HEK293T (cell line): ENCODE measurements at places on chromosomes 11 and 22.

DNA sequence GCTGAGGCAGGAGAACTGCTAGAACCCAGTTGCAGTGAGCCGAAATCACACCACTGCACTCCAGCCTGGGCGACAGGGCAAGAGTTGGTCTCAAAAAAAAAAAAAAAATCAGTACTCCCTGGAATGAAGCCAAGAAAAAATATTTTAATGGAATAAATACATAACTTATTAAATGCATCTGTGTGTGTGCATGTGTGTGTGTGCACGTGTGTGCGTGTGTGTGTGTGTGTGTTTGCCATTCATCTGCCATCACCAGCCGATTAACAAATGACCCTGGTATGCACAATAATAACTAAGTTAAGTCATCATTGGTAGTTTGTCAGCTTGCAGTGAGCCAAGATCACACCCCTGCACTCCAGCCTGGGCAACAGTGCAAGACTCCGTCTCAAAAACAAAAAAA is 35.0 kb upstream of the SCGB1A1 start:
- DNase-seq = no peak

GRCh38 chr11:32184723-32185376 is 94.0 kb downstream of the RCN1 start:
- no peak for DNase-seq

DNA sequence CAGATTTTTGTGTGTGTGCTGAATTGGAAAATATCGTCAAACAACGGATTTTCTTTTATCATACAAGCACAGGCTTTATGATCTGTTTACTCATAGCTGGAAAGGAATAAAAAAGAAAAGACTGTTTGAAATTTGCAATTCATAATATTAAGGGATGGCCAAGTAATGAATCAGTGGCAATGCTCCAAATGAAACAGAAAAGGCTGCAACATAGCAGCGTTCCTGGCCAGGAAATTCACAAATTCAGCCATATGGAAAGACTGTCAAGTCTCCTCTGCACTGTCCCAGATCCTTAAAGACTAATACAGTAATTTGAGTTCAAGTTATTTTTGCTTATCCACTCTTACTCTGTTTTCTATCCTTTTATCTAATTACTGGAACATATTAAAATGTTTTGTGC is 98.2 kb downstream of the MSANTD4 start:
- DNase-seq = no peak

DNA sequence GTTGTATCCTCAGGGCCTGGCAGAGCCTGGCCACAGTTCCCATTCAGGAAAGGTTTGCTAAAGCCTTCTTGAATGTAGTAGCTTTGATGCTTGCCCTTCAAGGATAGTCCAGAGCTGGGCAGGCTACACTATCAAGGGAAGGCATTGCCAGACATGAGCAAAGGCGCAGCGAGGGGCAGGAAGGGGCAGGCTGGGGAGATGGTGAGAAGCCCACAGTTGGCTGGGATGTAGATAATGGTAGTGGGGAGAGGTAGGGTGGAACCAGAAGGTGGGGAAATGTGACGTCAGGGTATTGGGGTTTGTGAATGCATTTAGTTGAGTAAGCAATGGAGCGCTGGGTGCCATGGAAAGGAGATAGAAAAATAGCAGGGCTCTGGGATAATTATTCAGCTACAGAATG is 28.6 kb downstream of the LRRC32 start:
- DNase-seq = no peak

DNA sequence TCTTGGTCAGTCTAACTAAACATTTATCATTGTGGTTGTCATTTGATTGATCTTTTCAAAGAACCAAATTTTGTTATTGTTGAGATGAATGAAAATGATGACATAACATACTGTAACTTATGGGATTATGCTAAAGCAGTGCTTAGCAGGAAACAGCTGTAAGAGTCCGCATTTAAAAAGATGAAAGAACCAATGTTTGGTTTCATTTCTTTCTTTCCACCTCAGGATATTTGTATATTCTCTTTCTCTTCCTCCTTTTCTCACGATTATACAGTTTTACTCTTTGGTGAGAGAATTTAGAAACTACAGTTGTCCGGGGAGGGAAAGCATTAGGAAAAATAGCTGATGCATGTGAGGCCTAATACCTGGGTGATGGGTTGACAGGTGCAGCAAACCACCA is 23.1 kb downstream of the PIH1D2 start:
- DNase-seq = no peak

DNA sequence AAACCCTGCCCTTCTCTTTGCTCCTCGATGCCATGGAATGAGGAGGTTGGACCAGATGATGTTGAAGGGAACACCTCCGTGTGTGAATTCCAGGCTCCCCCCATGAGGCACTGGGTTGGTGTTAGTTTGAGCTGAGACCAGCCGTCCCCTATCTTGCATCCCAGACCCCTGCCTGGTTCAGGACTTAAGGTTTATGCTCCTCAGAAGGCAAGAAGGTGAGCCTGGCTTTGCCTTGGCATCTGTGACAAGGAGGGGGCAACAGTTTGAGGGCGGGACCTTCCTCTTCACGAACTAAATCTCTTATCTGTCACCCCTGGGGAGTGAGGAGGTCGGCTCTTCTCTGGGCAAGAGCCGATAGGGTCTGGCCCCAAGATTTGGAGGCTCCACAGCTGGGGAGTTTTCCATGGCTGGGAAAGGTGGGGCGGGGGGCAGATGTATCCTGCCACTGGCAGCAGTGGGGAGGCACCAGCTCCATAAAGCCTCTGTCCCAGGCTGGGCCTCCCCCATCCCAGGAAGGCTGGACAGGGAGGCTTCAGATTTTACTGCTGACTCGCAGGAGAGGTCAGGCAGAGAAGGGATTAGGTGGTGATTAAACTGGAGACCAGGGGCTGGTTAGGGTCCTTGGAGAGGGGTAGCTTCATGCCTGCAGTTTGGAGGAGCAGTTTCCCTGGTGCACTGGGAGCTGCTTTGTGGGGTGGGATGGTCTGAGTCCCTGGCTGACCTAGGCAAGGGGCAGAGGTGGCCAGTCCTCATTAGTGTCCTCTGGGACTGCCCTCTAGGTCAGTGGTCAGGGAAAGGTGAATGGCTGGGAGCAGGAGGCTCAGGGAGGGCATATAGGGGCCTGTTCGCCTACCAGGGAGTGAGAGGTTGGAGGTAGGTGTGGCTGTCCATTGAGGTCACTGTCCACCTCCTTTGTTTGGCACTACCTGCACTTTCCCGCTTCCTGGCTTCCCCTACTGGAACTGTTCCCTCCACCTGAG is 1.1 kb downstream of the SEC14L2 start:
- no peak for DNase-seq

- no peak for DNase-seq
These were observed 8.7 kb downstream of the DPP3 start for GRCh38 chr11:66488957-66489356.

- no peak for DNase-seq
These were observed 18.9 kb downstream of the CASP5 start for GRCh38 chr11:105004021-105004420.

DNA sequence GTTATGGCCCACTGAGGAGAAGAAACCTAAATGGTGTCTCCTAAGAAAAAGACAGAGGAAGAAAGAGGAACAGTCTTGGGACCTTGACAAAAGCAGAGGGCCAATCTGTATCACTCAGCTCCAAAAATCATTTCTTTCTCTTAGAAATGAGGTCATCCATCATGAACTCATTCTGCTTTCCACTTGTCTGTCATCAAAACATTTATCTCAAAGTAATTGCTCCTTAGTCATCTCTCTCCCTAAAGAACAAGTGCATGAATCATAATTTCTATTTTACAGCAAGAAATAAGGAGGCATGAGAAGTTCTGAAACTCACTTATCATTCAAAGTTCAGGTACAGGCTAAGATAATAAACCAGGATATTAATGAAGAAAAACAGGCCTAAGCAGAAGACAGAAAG is 375.6 kb downstream of the KCNA4 start:
- no peak for DNase-seq

- no peak for DNase-seq
These were observed 5.6 kb downstream of the AHNAK start for GRCh38 chr11:62540804-62541701.

GRCh38 chr11:2099516-2100349 is 39.5 kb downstream of the IGF2 start:
- DNase-seq = no peak

GRCh38 chr11:96050435-96051182 is 126.7 kb upstream of the MTMR2 start:
- no peak for DNase-seq

GRCh38 chr11:123173040-123173855 is 21.8 kb downstream of the CLMP start:
- no peak for DNase-seq

- DNase-seq = no peak
These were observed 29.8 kb upstream of the DDX10 start for GRCh38 chr11:108635106-108635505.

- no peak for DNase-seq
These were observed 205.5 kb upstream of the TMEM45B start for GRCh38 chr11:129610125-129610524.

- no peak for DNase-seq
These were observed 7.5 kb downstream of the ALG8 start for GRCh38 chr11:78131956-78132355.

DNA sequence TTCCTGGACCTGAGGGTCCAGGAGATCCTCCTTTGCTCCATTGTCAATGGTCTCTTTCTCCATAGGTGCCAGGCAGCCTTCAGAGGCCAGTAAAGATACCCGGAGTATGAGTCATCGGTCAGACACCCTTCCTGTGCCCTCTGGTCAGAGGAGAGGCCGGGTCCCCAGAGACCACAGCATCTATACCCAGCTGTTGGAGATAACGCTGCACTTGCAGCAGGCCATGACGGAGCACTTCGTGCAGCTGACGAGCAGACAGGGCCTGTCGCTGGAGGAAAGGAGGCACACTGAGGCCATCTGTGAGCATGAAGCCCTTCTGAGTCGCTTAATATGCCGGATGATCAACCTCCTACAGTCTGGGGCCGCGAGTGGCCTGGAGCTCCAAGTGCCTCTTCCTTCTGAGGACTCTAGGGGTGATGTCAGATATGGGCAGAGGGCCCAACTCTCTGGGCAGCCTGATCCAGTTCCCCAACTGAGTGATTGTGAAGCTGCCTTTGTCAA is at the start of gene ACCSL:
TSS of gene ACCSL (plus strand) at position 51 of the 501 bp plus-strand sequence. CDS start at position 107, 56 bp downstream.
- no peak for DNase-seq

DNA sequence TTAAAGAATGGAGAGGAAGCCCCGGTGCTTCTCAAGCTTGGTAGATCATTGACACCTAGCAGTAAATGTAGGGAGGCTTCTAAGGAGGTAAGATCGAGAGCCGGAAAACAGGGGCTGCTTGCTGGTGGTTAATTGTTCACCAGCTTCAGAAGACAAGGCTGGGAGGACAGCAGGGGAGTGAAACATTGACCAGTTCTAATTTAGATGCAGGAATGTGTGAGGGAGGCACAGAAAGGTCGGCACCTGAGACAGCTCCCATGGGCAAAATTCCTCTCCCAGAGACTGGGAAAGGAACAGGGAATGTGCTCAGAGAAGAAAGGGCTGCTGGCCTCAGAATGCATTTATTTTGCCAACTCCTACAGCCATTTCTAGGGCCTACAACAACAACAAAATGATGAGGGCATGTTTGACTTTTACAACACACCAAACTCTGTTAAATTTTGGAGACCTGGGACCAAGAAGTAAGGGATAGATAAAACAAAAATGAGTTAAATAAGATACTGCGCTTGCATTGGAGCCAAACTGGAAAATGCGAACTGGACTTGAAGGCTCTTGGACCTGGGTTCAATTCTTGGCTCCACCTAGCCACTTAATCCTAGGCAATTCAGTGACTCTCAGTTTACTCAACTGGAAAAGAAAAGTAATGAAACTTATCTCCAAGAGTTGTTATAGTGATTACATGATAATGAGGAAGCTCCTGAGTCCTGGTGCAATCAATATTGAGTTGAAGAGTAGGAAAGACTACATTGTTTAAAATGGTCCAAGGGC is 31.0 kb downstream of the FZD4 start:
- DNase-seq = no peak

DNA sequence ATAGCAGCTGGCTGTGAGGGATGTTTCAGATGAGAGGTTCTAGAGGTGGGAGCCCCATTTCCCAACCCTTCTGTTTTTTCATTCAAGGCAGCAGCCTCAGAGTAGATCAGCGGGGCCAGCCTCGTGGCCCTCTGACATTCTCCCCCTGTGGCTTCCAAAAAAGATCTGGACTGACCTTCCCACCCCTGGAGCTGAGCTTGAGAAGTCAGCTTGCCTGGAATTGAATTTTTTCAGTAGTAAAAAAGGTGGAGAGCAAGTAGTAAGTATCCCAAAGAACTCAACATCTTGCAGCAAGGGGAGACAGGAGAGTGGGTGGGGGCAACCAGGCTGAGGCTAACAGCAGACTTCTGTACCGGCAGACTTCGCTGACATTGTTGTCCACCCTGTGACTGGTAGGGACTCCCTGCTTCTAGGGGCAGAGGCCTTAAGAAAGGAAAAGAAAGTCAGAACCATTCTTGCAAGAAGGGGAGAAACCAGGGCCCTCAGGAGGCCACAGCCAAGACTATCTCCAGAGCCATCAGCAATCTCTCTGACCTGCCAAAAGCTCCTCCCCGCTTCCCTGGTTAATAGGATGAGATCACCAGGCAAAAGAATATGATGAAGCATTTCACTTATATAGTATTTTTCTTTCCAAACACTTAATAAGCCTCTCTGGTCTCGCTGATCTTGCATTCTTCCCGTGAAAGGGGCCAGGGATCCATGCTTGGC is 2.0 kb upstream of the GRIK4 start:
- DNase-seq = no peak

DNA sequence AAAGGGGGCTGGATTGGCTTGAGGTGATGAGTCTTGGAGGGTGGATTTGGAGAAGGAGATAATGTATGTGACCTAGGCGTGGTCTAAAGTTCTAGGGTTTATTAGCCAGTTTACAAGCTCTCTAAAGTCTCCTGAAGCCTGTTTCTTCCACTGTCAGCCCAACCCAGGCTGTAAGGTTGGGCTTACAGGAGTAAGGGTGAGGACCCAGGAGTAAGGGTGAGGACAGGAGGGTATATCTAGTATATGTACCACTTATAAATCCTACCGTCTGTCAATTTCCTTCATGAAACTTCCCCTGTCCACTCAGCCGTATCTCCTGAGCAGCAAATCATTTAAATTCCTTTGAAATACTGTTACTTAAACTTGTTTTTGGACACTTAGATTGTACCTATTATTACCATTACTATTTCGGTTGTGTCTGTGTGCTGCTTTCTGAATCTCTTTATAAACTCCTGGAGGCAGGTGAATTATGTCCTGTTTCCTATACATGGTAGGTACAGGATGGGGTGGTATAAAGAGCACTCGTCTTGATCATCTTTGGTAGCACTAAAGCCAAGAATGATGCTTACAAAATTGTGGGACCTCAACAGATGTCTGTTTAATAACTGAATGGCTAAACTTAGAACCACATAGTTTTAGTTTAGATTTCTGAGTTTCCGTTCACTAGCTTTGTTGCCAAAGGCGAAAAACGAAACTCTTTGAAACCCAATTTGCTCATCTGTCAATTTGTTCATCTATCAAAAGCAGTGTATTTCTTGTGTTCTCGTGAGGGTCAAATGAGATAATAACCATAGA is 192.0 kb downstream of the GRIK4 start:
- DNase-seq = no peak
